Amygdala (tissue), 56 donors: ENCODE measurements at places on chromosomes 11 and 22.

DNA sequence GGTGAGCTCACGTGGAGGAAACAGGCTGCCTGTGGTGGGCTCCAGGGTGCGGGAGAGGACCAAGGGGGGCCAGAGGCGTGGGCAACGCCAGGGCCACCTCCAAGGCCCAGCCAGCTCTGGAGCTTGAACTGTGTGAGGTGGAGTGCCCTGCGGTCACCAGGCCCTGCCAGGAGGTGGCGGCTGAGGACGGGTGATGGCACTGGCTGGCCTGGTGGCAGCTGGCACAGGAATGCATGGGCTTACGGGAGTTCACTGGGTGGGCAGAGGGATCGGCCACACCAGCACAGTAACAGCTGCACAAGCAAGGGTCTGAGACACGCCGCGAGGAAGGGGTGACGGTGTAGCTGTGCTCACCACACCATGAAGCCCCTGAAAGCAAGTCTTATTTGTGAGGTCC lies 15.8 kb downstream of the TOLLIP start:
- no peak for DNase-seq

DNA sequence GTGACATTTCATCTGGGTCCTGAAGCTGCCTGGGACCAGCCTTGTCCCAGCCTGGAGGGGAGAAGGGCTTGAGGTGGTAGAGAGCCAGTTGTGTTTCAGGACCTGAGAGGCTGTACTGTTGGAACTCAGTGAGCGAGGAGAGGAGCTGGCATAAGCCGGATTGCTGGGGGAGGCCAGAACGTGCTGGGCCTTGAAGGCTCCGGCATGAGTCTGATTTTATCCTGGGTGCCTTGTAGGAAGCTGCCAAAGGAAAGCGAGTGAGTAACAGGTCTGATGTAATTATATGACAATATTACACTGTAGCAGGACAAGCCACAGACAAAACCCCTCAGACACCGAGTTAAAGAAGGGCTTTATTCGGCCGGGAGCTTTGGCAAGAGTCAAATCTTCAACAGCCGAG lies 17.2 kb downstream of the AP2A2 start:
- peak; percentile 32 for DNase-seq

DNA sequence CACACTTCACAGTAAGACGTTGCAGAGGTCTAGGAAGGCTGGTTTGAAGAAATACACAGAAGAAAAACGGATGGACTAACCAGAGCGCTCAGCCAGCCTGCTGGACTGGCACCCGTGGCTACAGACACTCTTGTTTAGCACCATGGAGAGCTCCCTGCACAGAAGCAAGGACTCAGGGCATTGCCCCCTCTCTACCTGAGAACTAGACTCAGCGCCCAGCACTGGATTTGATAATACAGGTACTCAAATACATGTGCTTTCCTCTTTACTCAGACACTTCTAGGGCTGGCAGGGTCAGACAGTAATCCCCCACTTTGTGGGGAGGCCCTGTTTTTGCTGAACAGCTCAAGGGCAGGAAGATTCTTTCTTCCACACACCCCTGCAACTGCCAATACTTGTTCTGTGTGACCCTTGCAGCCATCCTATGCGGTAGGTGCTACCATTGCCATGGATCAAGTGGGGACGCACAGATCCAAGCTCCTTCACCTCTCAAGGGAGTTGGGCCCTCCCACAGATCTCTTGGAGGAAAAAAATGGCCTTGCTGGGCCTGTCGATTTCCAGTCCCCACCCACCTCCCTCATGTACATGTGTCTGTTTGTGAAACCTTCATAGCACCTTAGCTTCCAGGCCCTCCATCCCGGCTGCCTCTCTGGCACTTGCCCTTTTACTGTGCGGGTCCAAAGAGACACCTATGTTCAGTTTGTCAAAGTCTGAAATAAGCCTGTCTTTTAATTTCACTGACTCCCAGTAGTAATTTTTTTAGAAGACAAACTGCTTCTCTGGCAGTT lies 5.1 kb upstream of the P2RX6 start:
- no peak for DNase-seq

GRCh38 chr11:73013021-73013420 lies 129.1 kb downstream of the FCHSD2 start:
- DNase-seq = no peak

- DNase-seq = no peak
Measured at GRCh38 chr11:7448201-7448600, 37.1 kb upstream of the OLFML1 start.

DNA sequence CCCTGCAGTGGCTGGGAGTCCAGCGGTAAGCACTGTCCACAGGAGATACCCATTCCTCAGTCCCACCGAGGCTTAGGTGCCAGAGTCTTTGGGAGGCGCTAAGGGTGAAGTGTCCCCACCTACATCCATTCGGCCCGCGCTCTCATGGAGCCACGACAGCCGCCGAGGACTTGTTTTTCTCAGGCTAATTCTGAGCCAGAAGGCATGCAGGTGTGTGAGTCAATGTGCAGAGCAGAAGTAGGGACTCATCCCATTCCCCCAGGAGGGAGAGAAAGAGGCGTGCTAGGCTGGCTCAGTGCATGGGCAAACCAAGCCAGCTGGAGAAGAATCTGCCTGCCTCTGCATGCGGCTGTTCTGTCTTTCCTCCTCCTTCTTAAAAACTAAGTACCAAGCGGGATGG lies 46.6 kb downstream of the KCNC1 start:
- no peak for DNase-seq

GRCh38 chr11:92846491-92847125 lies 122.8 kb upstream of the MTNR1B start:
- no peak for DNase-seq

DNA sequence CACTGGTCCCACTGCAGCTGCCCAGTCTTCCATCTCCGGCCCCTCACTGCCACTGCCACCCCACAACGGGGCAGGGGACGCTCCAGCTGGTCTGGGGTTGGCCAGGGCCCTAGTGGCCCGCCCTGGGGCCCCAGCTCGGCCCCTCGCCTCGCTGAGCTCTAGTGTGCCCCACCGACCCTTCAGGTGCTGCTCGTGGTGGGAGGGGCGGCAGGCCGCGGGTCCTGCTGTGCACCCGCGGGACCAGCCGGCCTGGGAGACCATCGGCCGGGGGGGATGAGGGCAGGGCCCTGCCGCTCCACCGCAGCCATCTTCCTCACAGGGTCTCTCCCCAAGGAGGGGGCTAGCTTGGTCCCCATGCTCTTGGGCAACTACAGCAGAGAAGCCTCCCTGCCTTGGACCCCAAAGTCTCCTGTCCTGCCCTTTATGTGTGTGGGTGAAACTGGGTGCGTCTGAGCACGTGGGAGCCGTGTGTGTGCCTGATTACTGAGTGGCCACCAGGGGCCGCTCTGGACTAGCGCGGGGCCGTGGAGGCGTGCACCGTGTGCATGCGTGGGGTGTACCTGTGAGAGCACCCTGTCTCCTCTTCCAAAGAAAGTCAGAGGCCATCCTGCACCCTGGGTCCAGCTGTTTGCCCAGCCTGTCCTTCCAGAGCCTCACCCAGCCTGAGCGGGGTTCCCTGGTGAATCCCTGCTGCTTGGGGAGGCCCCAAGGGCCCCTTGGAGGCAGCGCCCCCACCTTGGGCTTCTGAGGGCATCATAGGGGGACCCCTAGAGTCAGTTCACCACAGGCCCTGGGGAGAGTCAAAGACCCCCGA lies 6.0 kb upstream of the ACR start:
- peak; percentile 26 for DNase-seq

DNA sequence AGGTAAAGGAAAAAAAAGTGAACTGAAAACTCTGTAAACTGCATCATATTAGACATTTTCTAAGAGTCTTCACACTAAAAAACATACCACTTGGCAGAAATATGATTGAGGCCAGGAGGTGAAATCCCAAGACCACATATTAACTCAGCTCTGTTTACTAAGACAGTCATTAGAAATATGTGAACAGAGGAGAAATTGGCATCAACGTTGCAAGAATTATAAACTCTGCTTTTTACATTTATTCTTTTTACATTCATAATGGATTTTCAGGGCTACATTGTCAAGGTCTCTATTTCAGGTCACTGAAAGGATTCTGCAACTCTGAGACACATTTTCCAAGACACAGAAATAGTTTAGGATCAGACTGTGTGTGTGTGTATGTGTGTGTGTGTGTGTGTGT lies 1364.0 kb downstream of the LRRC4C start:
- DNase-seq = no peak

GRCh38 chr11:33560729-33561128 lies 139.9 kb downstream of the C11orf91 start:
- DNase-seq = no peak

- no peak for DNase-seq
Measured at GRCh38 chr11:45513821-45514340, 151.5 kb downstream of the CHST1 start.

GRCh38 chr22:46969491-46969890 lies 207.0 kb downstream of the TBC1D22A start:
- no peak for DNase-seq

GRCh38 chr22:30245181-30245984 lies 1.2 kb downstream of the LIF start:
- no peak for DNase-seq

- no peak for DNase-seq
Measured at GRCh38 chr22:43652845-43653244, 159.3 kb downstream of the EFCAB6 start.

GRCh38 chr11:11988099-11988651 lies 20.3 kb downstream of the DKK3 start:
- no peak for DNase-seq

DNA sequence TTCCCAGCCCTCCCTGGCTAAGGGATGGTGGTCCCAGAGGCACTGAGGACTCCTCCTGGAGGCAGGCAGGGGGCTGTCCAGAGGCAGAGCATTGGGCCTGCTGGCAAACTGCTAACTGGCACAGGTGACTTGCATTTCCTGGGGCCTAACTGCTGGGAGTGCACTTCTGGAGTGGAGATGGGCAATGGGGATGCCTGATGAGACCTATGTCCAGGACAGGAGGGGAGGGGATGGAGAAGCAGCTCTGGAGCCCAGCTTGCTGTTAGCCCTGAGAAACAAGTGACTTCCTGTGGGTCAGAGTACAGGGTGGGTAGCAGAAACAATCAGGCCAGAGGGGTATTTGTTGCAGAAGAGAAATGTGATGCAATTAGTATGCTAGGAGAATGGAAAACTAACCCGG lies 253.2 kb downstream of the ST3GAL4 start:
- DNase-seq = no peak

DNA sequence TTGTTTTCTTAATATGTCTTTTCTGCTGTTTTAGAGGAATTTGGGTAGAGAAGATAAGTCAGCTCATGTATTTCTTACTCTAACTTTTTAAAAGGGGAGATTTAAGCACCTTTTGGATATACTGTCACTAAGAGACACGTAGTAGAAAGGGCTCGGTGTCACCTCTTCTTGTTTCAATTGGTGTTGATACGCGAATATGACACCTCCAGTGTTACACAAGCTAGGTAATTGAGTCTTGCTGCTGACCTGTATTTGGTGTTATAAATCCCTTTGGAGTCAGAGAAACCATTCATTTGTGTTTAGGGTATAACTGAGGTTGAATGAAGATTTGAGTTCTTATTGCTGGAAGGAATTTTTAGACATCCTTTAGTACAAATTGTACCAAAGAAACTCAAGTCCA lies 25.6 kb downstream of the FAR1 start:
- DNase-seq = no peak

GRCh38 chr11:106457727-106458126 lies 380.3 kb downstream of the AASDHPPT start:
- no peak for DNase-seq

DNA sequence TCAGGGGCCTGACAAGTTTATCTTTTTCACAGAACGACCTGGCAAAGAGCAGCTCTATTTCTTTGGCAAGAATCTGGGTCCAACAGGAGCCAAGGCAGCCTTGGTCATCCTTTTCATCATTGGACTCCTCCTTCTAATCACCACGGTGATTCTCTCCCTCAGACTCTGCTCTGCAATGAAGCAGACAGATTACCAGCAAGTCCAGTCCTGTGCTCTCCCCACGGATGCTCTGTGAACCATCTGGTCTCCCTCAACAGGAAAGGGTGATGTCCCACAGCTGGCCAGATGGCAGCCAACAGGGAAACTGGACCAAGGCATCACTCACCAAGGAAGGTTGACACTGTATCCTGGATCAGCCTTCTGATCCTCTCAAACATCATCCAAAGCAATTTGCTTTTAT lies 17.0 kb upstream of the PANX1 start:
- DNase-seq = no peak
